Sigmoid colon (tissue), 7 donors: ENCODE measurements at places on chromosomes 13 and 19. TPM values are rescaled to one million over a fixed set of nuclear protein-coding genes. Genes with fewer than 3 reads are reported as not detected.

- H3K4me1 ChIP-seq: peaks cover 16% of the 10 kb centered on the region
- peak overlapping the region; percentile 93 for H3K27ac ChIP-seq
- DNase-seq: no peak
- H3K4me3 ChIP-seq: peak overlapping the region; percentile 47
- no peaks in the 10 kb centered on the region for H3K27me3 ChIP-seq
- H3K36me3 ChIP-seq: no peaks in the 10 kb centered on the region
Measured at GRCh38 chr19:30718707-30719106, 346.5 kb downstream of the ZNF536 start.

DNA sequence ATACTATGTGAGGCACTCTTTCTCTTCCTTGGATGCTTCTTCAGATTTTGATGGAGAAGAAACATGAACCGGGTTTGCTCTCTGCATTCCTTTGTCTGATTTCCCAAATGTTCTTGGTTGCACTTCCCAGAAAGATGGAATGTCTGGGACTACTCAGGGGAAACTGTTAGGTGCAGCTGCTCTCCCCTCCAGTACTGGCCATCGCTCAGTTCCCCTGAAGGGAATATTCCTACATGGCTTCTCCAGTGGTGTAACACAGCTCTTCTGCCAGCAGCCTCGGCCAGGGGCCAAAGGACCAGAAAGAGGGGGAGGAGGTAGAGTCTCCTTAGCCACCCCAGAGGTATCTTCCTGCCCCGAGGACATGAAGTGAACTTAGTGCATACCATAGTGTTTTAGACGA is 33.5 kb upstream of the SPRY2 start:
- DNase-seq: peak; percentile 89
- no peak overlapping the region for H3K27ac ChIP-seq
- H3K4me3 ChIP-seq: no peak overlapping the region
- H3K36me3 ChIP-seq: no peaks in the 10 kb centered on the region
- no peaks in the 10 kb centered on the region for H3K4me1 ChIP-seq

DNA sequence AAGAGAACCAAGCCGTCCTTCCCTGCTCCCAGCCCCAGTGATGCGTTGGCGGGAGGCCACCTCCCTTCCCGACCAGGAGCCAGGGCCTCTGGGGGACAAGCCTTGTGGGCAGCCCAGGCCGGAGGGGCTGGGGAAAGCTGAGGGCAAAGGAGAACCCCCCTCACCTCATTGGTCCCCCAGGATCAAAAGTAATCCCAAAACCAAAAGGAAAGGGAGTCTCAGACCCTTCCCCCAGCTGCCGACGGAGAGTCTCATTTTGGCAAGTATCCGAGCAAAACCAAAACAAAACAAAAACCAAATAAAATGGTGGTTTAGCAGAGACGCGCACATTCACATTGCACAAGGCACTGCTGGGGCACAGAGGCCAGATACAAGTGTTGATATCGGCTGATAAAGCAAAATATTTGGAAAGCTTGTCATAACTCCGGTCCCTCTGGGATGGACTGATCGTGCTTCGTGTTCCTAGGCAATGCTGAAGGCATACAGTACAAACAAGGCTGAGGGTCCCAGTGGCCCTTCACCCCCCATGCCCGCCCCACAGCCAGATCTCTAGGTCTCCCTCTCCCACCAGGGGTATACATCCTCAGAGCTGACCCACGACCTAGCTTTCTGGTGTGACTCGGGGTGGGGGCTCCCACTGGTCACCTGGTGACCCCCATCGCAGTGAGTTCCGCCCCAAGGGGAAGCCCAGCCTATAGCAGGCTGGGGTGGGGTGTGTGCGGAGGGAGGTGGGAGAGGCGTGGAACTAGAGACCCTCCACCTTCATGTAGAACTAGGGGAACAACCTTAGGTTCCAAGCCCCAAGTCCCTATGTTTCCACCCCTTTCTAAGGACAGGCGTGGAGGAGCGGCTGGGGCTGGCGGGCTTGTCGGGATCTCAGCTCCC is 2.1 kb downstream of the CEBPA start:
- H3K27me3 ChIP-seq: peaks cover 11% of the 10 kb centered on the region
- peaks cover 50% of the 10 kb centered on the region for H3K4me1 ChIP-seq
- peak; percentile 78 for DNase-seq
- no peak overlapping the region for H3K27ac ChIP-seq

DNA sequence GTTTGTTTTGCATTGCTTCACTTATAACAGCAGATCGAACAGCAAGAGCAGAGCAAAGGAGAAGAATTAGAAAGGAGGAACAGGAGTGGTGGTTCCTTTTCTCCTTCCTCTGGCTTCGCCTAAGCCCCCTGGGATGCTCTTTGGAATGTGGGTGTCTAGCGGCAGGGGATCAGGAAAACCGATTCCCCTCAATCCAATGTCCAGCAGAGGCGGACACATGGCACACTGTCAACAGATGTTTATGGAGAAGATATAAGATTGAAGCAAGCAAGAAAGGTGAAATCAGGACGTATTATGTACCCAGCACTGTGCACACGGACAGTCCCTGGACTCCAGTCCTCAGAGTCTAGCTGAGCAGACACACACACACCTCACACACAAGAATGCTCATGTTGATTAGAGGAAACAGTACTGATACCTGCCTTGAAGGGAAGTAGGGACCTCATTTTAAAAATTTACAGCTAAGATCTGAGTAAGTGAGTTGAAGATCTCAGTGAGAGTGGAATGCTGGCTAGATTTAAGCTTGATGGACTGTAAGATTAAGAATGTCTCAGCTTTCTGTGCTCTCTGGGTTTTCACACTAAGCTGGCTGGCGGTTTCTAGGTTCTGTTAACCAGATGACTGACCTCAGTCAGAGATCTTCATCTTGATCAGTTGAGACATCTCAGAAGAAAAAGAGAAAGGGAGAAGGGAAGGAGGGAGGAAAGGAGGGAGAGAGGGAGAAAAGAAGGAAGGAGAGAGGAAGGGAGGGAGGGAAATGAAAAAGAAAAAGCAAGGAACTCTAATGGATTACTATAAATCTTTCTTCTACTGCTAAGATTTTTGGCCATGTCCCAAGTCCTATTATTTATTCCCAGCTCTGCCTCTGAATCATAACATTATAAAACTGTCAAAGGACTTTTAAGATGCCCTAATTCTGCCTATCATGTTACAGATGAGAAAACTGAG is 44.8 kb downstream of the FLT1 start:
- no peaks in the 10 kb centered on the region for H3K36me3 ChIP-seq
- DNase-seq: no peak
- no peaks in the 10 kb centered on the region for H3K27me3 ChIP-seq
- no peaks in the 10 kb centered on the region for H3K4me1 ChIP-seq
- H3K27ac ChIP-seq: no peak overlapping the region

GRCh38 chr13:40508127-40508526 is 158.3 kb downstream of the FOXO1 start:
- H3K27me3 ChIP-seq: no peaks in the 10 kb centered on the region
- H3K4me1 ChIP-seq: no peaks in the 10 kb centered on the region
- no peaks in the 10 kb centered on the region for H3K36me3 ChIP-seq
- DNase-seq: no peak
- H3K4me3 ChIP-seq: no peak overlapping the region

- DNase-seq: no peak
- no peaks in the 10 kb centered on the region for H3K27me3 ChIP-seq
- no peak overlapping the region for H3K4me3 ChIP-seq
- H3K27ac ChIP-seq: no peak overlapping the region
Measured at GRCh38 chr13:45861322-45861721, 9.8 kb upstream of the SIAH3 start.

- no peaks in the 10 kb centered on the region for H3K4me1 ChIP-seq
- DNase-seq: peak; percentile 61
- no peaks in the 10 kb centered on the region for H3K36me3 ChIP-seq
- peak overlapping the region; percentile 65 for H3K27ac ChIP-seq
- no peaks in the 10 kb centered on the region for H3K27me3 ChIP-seq
- no peak overlapping the region for H3K4me3 ChIP-seq
Measured at GRCh38 chr19:6023085-6023682, 45.2 kb upstream of the RANBP3 start.

GRCh38 chr13:44932850-44933251 is 56.4 kb downstream of the NUFIP1 start:
- no peaks in the 10 kb centered on the region for H3K27me3 ChIP-seq
- peak overlapping the region; percentile 21 for H3K27ac ChIP-seq
- DNase-seq: no peak
- no peaks in the 10 kb centered on the region for H3K36me3 ChIP-seq
- no peaks in the 10 kb centered on the region for H3K4me1 ChIP-seq

- H3K4me3 ChIP-seq: no peak overlapping the region
- H3K36me3 ChIP-seq: no peaks in the 10 kb centered on the region
- H3K4me1 ChIP-seq: no peaks in the 10 kb centered on the region
- no peak overlapping the region for H3K27ac ChIP-seq
- no peak for DNase-seq
Measured at GRCh38 chr19:56266051-56266450, 6.5 kb upstream of the EDDM13 start.

DNA sequence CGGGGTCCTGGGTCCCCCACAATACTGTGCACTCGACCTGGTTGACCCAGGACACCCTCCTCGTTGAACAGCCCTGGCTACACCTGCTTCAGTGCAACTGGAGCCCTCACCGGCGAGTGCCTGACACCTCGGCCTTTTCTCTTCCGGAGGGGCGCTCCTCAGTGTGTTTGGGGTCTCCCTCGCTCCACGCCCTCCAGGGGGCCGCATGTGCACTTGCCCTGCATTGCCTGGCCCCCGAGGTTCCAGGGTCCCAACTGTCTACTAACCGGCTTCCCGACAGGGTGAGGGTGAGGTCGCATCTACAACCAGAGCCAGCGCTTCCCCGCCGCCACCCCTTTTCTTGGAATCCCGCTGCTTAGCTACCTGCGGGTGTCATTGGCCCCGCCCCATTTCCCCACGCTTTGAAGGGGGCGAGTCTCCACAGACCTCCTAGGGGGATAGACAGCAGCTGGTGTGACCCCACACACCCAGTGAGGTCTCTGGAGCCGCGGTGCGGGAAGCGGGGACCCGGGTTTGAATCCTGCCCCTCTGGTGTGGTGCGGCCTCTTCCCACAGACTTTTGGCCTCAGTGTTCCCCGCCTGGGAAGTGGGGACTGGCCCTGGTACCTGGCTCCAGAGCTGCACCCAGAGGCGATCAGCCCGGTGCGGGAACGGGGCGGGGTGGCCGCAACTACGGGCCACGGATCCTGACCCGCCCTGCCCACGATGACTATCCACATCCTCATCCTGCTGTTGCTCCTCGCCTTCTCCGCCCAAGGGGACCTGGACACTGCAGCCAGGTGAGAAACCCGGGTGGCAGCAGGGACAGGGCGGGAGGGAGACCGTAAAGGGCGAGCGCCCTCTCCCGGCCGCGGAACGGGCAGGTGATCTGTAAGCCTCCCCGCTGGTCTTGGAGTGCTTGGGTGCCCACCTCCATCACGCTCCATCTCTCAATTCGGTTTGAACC is at the start of gene ADM5:
Gene ADM5, plus strand, starts transcription at position 462 of the 946 bp plus-strand sequence. Its CDS starts 244 bp downstream, at position 706.
- peak within 1 kb of the TSS; percentile 70 for H3K27ac ChIP-seq
- no peak for DNase-seq
- H3K4me3 ChIP-seq: peak within 1 kb of the TSS; percentile 32
- peaks cover 9% of the 10 kb centered on the region for H3K36me3 ChIP-seq
- H3K4me1 ChIP-seq: peaks cover 24% of the 10 kb centered on the region

GRCh38 chr13:30846311-30846710 is 59.8 kb upstream of the MEDAG start:
- no peaks in the 10 kb centered on the region for H3K27me3 ChIP-seq
- no peak for DNase-seq
- H3K36me3 ChIP-seq: no peaks in the 10 kb centered on the region

- H3K27ac ChIP-seq: no peak overlapping the region
- no peaks in the 10 kb centered on the region for H3K27me3 ChIP-seq
- DNase-seq: no peak
Measured at GRCh38 chr19:24101459-24102115, 14.6 kb downstream of the ZNF254 start.

DNA sequence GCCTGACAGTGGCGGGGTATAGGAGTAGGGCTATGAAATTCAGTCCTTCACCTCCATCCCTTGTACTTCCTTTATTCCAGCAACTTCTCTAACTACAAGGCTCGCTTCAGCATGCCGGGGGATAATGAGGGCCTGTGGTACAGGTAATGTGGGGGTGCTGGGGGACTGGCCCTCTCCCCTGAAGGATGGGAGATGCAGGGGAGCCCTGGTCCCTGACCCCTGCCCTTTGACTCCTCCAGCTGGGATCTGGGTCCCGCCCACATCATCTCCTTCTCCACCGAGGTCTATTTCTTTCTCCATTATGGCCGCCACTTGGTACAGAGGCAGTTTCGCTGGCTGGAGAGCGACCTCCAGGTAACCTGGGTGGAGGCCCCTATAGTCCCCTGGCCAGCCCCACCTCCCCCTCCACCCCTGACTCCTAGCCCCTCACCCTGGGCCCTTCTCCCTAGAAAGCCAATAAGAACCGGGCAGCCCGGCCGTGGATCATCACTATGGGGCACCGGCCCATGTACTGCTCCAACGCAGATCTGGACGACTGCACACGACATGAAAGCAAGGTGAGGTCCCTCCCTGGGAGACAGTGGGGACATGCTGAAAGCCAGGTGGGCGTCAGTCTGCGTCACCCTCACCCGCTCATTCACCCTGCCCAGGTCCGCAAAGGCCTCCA is 16.5 kb downstream of the ACP7 start:
- H3K4me1 ChIP-seq: no peaks in the 10 kb centered on the region
- H3K27ac ChIP-seq: no peak overlapping the region
- no peak for DNase-seq
- H3K4me3 ChIP-seq: no peak overlapping the region
- no peaks in the 10 kb centered on the region for H3K36me3 ChIP-seq

- H3K4me1 ChIP-seq: peaks cover 47% of the 10 kb centered on the region
- peak overlapping the region; percentile 60 for H3K27ac ChIP-seq
- H3K27me3 ChIP-seq: no peaks in the 10 kb centered on the region
- no peaks in the 10 kb centered on the region for H3K36me3 ChIP-seq
- H3K4me3 ChIP-seq: no peak overlapping the region
Measured at GRCh38 chr19:16605553-16605994, 22.4 kb downstream of the MED26 start.

DNA sequence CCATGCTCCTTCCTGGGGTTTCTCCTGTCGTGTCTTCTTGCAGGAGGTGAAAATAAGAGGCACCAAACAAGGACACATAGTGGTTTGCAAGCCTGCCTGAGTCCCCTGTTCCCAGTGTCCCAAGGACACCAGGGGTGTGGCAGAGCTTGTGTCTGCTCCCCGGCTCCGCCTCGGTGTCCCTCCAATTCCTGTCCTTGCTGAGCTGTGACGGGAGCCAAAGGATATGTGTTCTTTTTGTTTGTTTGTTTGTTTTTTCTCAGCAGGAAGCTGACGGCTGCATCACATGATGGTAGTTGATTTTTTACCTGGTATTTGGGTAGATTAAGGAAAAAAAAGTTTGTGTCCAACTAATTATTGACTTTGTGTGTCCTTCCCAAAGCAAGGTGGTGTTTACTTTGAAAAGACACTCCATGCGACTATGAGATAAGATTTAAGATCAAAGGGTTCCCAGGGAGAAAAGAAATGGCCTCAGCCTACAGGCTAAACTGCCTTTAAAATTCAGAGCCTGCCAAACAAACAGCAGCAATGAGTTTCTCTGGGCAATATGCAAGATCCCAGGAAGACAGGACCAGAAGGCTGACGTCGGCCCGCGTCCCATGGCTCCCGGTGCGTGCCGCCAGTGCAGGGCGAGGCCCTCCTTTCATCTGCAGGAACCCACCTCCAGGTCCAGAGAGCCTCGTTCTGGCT is 50.8 kb upstream of the XPO4 start:
- no peaks in the 10 kb centered on the region for H3K36me3 ChIP-seq
- no peak overlapping the region for H3K4me3 ChIP-seq
- no peak for DNase-seq
- no peaks in the 10 kb centered on the region for H3K4me1 ChIP-seq
- no peak overlapping the region for H3K27ac ChIP-seq
- H3K27me3 ChIP-seq: no peaks in the 10 kb centered on the region

The ZNF177 gene
- 5.5 TPM for total RNA-seq

The NLRP7 gene
- not detected for total RNA-seq

The ZNF541 gene
- 1.7 TPM for total RNA-seq

The ONECUT3 gene
- total RNA-seq: not detected

The CYP2F1 gene
- not detected for total RNA-seq
